ENCODE measurements at places on chromosomes 2 and 18.
A peak's percentile ranks its signal among the peaks of the same experiment; 100 is the strongest.

- DNase-seq = no peak
These were observed 17.5 kb downstream of the ASB1 start for GRCh38 chr2:238444242-238444641.

- no peak for DNase-seq
These were observed 14.4 kb downstream of the MAP4K3 start for GRCh38 chr2:39422700-39423099.

- DNase-seq = peak; percentile 81
These were observed 144.3 kb upstream of the SMAD7 start for GRCh38 chr18:49094979-49095632.

- no peak for DNase-seq
These were observed 6.3 kb downstream of the TLK1 start for GRCh38 chr2:171154348-171154747.

- DNase-seq = peak; percentile 45
These were observed 123.0 kb downstream of the AGAP1 start for GRCh38 chr2:235616885-235617284.

DNA sequence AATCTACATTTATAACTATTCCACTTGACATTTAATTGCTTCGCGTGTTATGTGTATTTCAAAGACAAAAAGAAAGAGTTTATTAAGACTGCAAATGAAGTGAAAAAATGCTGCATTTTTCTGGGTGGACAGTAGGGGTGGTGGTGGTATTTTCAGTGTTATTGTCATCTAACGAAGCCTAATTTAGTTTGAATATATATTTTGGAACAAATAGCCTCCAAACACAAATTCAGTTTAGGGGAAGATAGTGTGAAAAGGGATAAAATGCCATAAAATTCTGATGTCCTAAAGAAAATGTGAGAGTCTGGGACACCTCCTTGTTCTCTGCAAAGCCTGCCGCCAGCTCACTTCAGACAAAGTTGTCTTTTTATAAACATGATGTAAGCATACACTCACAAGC lies 425.1 kb downstream of the NRXN1 start:
- DNase-seq = no peak

GRCh38 chr2:160091381-160091780 lies 29.0 kb upstream of the PLA2R1 start:
- DNase-seq = peak; percentile 61

- no peak for DNase-seq
These were observed 34.9 kb downstream of the PLCL1 start for GRCh38 chr2:197839327-197839726.

DNA sequence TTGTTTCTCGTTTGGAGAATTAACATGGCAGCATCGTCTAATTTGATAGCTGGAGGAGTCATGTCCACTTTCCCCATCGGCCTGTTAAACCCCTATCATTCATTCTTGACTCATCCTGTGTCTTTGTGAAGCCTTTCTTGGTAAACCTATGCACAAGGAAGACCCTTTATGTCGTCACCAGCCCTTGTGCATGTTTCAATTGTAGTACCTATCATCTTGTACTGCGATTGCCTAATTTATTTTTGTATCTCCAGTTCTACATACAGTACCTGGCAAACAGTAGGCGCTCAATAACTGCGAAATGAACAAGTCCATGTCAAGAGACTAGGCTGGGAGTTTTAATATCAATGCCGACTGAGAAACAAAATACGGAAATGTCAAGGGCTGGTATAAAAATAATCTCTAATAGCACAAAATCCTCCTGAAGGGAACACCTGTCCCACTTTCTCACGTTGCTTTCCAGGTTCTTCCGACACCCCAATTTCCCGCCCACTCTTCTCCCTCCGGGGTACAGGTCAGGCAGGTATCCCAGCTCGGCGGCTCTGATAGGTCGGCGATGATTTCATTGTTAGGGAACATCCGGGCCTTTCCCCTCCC lies 1.3 kb upstream of the PPM1B start:
- DNase-seq = no peak

GRCh38 chr18:27242392-27243047 lies 57.4 kb upstream of the CHST9 start:
- no peak for DNase-seq

DNA sequence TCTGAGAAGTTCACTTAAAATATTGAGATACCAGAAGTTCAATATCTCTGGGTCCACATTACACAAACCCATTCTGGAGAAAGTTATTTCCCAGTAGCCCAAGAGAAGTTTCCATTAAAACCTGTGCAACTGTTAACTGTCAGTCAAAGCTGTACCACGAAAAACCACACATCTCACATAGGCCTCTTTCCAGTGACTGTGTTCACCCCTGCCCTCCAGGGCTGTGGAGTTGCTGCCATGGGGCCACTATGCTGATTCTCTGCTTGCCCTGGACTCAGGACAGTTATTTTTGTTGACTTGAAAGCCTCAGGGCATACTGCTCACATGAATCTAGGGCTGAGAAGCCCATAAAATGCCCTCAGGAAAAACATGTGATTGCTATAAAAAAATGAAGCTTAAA lies 153.8 kb downstream of the PIEZO2 start:
- DNase-seq = no peak

DNA sequence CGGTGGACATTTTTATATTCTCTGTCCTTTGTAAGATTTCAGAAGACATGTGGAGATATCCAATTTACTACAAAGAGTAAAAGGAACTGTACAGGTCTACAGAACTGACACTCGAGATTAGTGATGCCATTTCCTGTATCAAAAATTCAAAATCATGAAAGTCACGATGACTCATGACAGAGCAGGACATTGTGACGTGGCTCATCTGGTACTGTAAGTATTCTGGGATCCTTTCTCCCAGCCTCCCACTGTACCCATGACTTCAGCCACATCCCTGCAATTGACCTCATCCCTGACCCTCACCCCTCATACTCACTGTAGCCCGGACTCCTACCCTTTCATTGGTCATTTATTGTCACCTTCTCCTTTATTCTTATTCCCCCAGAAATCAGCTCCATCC lies 736.5 kb downstream of the EPHA4 start:
- no peak for DNase-seq

- DNase-seq = no peak
These were observed 165.8 kb downstream of the UBE2E3 start for GRCh38 chr2:181146171-181146570.

DNA sequence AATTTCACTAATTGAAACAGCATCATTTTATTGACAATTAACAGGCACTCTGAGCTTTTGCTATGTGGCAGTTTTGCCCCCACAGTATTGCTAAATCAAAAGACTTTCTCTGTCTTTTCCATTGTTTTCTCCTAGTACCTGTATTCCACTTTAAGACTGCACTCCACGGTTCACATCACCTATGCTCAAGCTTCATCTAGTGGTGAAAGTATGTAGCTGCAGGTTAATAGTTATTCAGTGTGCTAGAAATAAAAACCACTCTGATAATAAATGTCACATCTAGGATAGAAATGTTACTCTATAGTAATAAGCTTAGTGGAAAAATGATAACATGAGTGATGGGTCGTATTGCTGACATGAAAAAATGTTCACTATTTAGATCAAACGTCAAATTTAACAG lies 24.6 kb downstream of the ARL6IP6 start:
- DNase-seq = no peak

GRCh38 chr18:3450012-3450798 lies at the start of gene TGIF1:
TGIF1 (plus strand) TSS chr18:3450172; CDS start chr18:3450490, 318 bp downstream.
- DNase-seq = peak; percentile 87

DNA sequence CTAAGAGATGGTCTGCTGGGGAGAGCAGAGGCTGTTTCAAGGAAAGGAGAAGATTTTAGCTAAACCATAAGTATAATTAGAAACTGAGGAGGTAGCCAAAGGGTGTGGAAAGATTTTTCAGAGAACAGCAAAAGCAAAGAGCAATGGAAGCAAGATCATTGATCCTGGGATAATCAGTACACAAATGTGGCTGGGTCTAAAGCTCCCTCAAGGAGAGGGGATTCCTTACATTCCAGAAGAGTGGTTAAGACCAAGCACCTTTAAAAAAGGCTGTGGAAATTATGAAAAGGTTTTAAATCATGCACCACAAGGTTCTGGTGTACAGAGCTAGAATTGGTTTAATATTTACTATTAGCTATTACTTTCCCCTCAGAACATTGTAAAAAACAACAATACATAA lies 246.0 kb upstream of the UBE2E3 start:
- DNase-seq = no peak

DNA sequence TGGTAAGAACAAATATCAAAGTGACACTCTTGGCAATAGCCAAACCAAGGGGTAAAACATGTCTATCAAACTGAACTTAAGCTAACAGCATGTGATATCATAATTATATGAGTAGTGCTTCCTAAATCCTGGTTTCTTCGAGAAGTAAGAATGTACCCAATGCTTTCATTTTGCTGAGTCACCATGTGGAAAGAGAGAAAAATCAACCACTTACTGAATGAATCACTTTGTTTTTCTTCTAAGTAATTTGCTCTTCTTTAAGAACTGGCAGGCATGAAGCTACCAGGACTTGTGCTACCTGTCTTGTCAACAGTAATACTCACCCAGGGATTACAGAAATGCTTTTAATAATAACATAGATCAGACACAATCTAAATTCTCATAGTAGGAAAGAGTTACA lies 19.0 kb upstream of the DUSP19 start:
- peak; percentile 75 for DNase-seq

All from AG10803 (cell line).